Upper lobe of right lung (tissue), 1 donor: ENCODE measurements at places on chromosomes 12 and 14. TPM values are rescaled to one million over a fixed set of nuclear protein-coding genes. Genes with fewer than 3 reads are reported as not detected.

GRCh38 chr12:88733008-88733407 lies 152.7 kb upstream of the KITLG start:
- no peaks in the 10 kb centered on the region for H3K27me3 ChIP-seq
- no peak overlapping the region for H3K27ac ChIP-seq
- no peak overlapping the region for H3K4me3 ChIP-seq
- no peaks in the 10 kb centered on the region for H3K36me3 ChIP-seq
- DNase-seq, result no peak

DNA sequence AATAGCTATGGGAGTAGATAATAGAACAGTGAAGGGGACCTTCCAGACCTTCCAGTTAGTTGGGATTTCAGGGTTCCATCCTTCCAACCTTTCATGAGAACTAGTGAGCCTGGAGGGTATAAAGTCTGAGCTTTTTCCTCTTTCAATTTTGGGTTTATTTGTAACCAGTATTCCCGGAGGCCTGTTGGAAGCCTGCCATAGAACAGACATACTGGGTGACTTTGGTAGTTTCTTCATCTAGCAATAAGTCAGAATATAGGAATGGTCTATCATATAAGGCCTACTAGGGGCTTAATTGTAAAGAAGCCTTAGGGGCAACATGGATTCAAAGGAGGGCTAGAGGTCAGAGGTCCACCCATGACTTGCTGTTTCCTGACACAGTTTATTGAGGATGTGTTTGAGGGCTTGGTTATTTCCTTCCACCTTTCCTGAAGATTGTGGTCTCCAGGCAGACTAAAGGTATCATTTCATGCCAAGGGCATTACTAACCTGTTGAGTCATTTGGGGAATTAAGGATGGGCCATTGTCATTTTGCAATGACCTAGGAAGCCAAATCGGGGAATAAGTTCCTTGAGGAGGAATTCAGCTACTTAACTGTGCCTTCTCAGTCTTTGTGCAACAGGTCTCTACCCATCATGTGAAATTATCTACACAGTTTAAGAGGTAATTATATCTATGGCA lies 410.3 kb downstream of the SLC6A15 start:
- H3K4me1 ChIP-seq, result no peaks in the 10 kb centered on the region
- H3K27me3 ChIP-seq, result no peaks in the 10 kb centered on the region
- no peaks in the 10 kb centered on the region for H3K36me3 ChIP-seq
- no peak overlapping the region for H3K27ac ChIP-seq

KLRK1 gene
- 8.1 TPM for total RNA-seq

- H3K27me3 ChIP-seq, result no peaks in the 10 kb centered on the region
- no peak overlapping the region for H3K27ac ChIP-seq
- peaks cover 89% of the 10 kb centered on the region for H3K36me3 ChIP-seq
Observed at GRCh38 chr12:132804426-132804861, 24.2 kb downstream of the GOLGA3 start.

PRPH gene
- not detected for total RNA-seq

DNA sequence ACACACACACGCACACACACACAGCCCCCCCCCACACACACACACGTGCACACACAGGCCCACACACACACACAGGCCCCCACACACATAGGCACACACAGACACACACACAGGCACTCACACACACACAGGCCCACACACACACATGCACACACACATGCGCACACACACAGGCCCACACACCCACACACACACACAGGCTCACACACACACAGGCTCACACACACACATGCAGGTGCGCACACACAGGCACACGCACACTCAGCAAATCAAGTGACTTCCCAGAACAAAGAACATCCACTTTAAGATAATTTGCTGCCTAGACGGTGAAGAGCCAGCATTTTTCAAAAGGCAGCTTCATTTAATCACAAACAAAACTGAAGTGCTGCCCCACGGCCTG lies 78.5 kb upstream of the FBRSL1 start:
- DNase-seq, result no peak
- no peak overlapping the region for H3K4me3 ChIP-seq
- H3K27ac ChIP-seq, result no peak overlapping the region
- H3K4me1 ChIP-seq, result no peaks in the 10 kb centered on the region
- no peaks in the 10 kb centered on the region for H3K36me3 ChIP-seq

DNA sequence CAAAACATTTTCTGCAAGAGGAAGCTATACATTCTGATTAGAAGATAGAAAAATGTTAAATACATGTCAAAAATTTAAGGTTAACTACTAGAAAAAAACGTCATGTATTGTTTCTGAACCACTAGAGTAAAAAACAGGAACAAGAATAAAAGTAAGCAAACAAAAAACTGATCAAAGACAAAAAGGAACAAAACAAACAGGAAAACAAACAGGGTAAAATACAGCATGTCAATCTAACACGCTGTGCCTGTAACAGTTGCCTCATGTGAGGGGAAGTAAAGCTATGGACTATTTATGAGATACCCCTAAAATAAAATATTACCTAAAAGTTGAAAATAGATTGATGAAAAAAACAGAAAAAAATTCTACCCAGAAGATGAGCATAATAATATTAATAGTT lies 43.9 kb downstream of the EGLN3 start:
- H3K36me3 ChIP-seq, result no peaks in the 10 kb centered on the region
- H3K27ac ChIP-seq, result no peak overlapping the region
- DNase-seq, result no peak
- no peaks in the 10 kb centered on the region for H3K4me1 ChIP-seq
- H3K27me3 ChIP-seq, result no peaks in the 10 kb centered on the region

DNA sequence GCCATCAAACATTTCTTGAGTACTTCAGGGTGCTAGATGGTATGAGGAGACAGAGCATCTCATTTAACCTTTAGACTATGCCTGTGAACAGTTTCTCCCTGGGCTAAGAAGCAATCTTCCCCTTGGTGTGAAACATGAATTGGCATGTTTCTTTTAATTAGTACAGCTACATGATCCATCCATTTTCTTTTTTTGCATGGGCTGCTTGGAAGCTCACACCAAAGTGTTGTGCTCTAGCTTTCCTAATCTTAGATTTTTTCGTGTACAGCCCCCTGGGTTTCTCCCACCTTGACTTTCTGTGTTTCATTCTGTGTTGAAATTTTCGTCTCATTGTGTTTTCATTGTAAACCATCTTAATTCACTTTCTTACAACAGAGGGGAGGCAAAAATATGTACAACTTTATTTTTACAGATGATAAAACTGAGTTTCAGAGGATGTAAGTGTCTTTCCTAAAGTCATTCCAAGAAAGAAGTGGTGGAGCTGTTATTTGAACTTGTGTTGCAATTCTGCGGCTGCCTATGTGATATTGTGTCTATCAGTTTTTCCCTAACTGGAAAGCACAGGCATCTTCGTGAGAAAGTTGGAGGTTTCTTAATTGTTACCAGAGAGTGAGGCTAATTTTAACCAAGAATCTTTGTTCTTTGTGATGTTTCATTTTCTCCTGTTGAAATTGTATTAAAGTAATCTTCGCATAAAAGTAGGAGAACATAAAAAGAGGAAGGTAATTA lies 64.5 kb downstream of the DAAM1 start:
- H3K27me3 ChIP-seq, result no peaks in the 10 kb centered on the region
- H3K4me3 ChIP-seq, result no peak overlapping the region
- H3K4me1 ChIP-seq, result peaks cover 48% of the 10 kb centered on the region
- H3K36me3 ChIP-seq, result no peaks in the 10 kb centered on the region
- H3K27ac ChIP-seq, result peak overlapping the region; percentile 88

PLEKHG7 gene
- total RNA-seq, result not detected

PLEKHH1 gene
- 2.3 TPM for total RNA-seq

AICDA gene
- 0.75 TPM for total RNA-seq

GRCh38 chr14:76525106-76525821 lies 149.3 kb downstream of the ESRRB start:
- no peaks in the 10 kb centered on the region for H3K4me1 ChIP-seq
- no peaks in the 10 kb centered on the region for H3K27me3 ChIP-seq
- DNase-seq, result no peak
- H3K27ac ChIP-seq, result no peak overlapping the region
- no peak overlapping the region for H3K4me3 ChIP-seq
- no peaks in the 10 kb centered on the region for H3K36me3 ChIP-seq
